T-helper 17 cell (primary cell): ENCODE measurements at places on chromosomes 2 and 18. TPM values are rescaled to one million over a fixed set of nuclear protein-coding genes. Genes with fewer than 3 reads are reported as not detected.

CD8B gene
- not detected for total RNA-seq

- no peak for DNase-seq
Measured at GRCh38 chr2:174683392-174683759, 80.9 kb downstream of the CHRNA1 start.

DNA sequence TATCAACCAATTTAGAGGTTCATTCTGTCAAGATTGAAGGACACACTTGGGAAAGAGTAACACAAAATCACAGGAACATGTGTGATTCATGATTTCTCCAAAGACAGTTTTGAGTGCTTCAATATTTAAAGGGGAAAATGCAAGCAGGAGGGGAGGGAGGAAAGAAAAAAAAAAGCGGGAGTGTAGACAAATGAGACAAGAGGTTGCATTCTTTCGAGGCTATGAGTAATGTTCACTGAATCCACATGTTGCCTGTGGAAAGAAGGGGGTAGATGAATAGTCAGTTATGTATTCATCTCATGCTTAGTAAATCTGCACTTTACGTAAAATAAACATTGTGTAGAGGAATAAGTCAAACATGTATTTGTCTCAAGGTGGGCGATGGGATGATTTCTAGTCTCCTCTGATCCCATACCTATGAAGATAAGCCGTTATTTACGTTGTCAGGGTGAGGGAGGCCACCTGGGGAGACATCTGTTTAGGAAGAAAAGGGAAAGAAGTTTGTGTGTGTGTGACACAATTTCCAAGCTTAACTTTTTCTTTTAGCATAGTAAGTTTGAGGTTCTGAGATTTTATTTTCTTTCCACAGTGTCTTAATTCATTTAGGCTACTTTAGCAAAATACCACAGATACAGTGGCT, 211.0 kb upstream of the ZC3H15 start:
- DNase-seq, result no peak

- DNase-seq, result no peak
Measured at GRCh38 chr2:90069290-90069894, 1377.9 kb downstream of the RPIA start.

DNA sequence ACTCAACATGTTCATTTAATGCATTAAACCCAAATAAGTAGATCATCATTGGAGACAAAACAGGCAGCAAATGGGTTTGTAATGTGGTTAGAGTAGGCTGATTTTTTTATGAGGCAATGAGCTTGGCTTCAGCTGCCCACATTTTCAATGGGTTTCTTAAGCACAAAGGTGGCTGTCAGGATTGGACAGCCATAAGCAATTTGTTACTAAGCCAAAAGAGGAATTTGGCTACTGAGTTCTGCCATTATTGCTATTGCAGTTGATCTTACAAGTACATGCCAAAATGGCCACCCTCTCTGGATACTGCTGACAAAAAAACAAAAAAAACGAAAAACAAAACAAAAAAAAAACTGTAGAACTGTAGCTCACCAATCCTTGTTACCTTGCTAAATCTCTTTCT, 1348.0 kb upstream of the PIK3C3 start:
- no peak for DNase-seq
